ENCODE measurements at places on chromosomes 4 and X. TPM values are rescaled to one million over a fixed set of nuclear protein-coding genes. Genes with fewer than 3 reads are reported as not detected.

PPARGC1A gene
- total RNA-seq: not detected

DSPP gene
- not detected for total RNA-seq

AFF1 gene
- total RNA-seq: 44.3 TPM

HSPA4L gene
- 1.7 TPM for total RNA-seq

HMX1 gene
- not detected for total RNA-seq

NAA11 gene
- not detected for total RNA-seq

MAB21L2 gene
- not detected for total RNA-seq

MID1 gene
- not detected for total RNA-seq

ANXA5 gene
- 107 TPM for total RNA-seq

AFM gene
- total RNA-seq: not detected

RNF128 gene
- not detected for total RNA-seq

ERAS gene
- total RNA-seq: not detected

FGB gene
- not detected for total RNA-seq

CT45A1 gene
- not detected for total RNA-seq

PDGFC gene
- not detected for total RNA-seq

RADX gene
- 5.7 TPM for total RNA-seq

CACNA1F gene
- total RNA-seq: 0.07 TPM

FGF5 gene
- total RNA-seq: not detected

TRIM61 gene
- 3.7 TPM for total RNA-seq

DNAAF6 gene
- total RNA-seq: not detected

CXCL3 gene
- not detected for total RNA-seq

HTN3 gene
- total RNA-seq: not detected

GC gene
- total RNA-seq: not detected

NWD2 gene
- total RNA-seq: not detected

TGIF2LX gene
- total RNA-seq: not detected

KIAA1210 gene
- total RNA-seq: not detected

GK gene
- total RNA-seq: 67.5 TPM

SETD7 gene
- total RNA-seq: 19.6 TPM

HEPH gene
- total RNA-seq: not detected

MOSPD2 gene
- 15.3 TPM for total RNA-seq
